ENCODE measurements at places on chromosomes 5 and 9. TPM values are rescaled to one million over a fixed set of nuclear protein-coding genes. Genes with fewer than 3 reads are reported as not detected.

Gene NOXA1
- total RNA-seq: 0.17 TPM

Gene ANKRD34B
- not detected for total RNA-seq

Gene NR2F1-AS1
- 10.4 TPM for total RNA-seq

Gene PSIP1
- 57.9 TPM for total RNA-seq

Gene CCDC183
- total RNA-seq: 1.4 TPM

Gene MORN5
- not detected for total RNA-seq

Gene ADRB2
- total RNA-seq: 4.1 TPM

GRCh38 chr9:115952430-115953292, 200.9 kb upstream of the PAPPA start:
- peak; percentile 82 for DNase-seq

DNA sequence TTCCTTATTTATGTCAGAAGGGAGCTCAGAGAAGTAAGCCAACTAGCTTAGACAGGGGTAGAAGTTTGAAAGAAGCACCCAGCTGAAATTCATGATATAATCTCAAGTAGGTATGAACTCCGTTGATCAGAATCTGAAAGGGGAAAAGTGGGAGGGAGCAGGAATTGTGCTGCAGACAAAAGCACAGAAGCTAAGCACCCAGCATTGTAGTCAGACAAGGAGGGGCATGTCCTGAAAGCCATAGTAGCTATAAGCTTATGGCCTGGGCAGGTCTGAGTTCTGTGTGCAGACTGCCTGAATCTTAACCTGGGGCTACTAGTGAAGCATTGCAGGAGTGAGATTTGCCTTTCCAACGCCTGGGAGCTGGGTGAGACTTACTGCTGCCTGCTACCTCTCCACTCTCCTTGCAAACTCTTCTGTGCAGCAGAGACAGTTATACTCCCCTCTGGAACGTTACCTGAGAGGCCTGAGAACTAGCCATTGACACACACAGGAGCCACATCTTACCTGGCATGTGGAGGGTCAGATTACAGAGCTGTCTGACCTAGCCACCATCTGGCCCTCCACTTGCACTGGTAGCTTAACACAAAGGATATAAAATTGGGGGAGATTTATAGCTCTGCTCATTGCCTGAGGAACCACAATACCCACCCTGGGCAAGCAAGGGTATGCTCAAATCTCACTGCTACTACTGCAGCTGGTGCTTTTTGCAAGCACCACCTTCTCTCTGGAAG, 9.8 kb upstream of the CYLC2 start:
- DNase-seq: no peak

- DNase-seq: peak; percentile 32
These were observed 21.2 kb upstream of the IL17B start for GRCh38 chr5:149400304-149400703.

- DNase-seq: no peak
These were observed 720 bp downstream of the NUDT12 start for GRCh38 chr5:103561685-103562452.

- DNase-seq: peak; percentile 3
These were observed 134.5 kb upstream of the FSTL4 start for GRCh38 chr5:133746834-133747233.

GRCh38 chr5:10612251-10612650, 48.4 kb downstream of the ANKRD33B start:
- DNase-seq: no peak

GRCh38 chr9:93037476-93037971, 21.0 kb upstream of the SUSD3 start:
- DNase-seq: no peak

GRCh38 chr5:22850981-22851380, 2.2 kb downstream of the CDH12 start:
- DNase-seq: no peak

GRCh38 chr9:77906991-77907390, 124.6 kb downstream of the GNAQ start:
- no peak for DNase-seq

DNA sequence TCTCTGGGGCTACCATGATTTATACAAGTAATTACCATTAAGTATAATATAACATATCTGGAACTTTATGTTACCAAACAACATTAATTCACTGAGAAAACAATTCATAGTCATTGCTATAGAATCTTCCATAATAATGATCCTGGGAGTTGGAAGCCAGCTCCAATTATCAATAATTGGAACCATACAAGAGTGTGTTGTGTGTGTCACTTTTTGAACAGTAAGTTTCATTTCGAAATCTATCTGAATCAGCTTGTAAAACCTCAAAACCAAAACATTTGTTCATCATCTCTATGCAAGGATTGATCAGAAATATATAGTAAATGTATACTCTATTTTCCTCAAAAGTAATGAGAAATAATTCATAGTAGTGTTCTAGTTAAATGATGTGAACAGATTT, 348.1 kb downstream of the ARL15 start:
- DNase-seq: no peak

GRCh38 chr5:77129391-77129990, 42.4 kb upstream of the ZBED3 start:
- DNase-seq: peak; percentile 26

GRCh38 chr9:84823421-84824271, 154.1 kb downstream of the NTRK2 start:
- no peak for DNase-seq

DNA sequence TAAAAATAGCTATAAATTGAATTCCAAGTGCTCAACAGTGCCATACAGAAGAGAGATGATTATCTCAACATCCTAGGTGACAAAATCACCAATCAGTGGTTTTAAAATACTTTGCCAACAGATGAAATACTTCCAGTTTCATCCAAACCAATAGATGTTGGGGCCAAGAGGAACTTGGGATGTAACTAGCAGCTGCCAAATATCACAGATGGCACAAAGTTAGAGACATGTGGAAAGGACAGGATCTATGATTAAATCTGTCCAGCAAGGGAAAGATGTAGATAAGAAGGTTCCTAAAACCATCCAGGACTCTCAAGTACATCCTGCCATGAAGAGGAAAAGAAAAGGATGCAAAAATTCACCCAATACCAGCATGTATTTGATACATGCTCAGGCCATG, 23.8 kb downstream of the TRPM3 start:
- DNase-seq: no peak

- peak; percentile 55 for DNase-seq
These were observed 38.9 kb downstream of the MFAP3 start for GRCh38 chr5:154077696-154078095.

DNA sequence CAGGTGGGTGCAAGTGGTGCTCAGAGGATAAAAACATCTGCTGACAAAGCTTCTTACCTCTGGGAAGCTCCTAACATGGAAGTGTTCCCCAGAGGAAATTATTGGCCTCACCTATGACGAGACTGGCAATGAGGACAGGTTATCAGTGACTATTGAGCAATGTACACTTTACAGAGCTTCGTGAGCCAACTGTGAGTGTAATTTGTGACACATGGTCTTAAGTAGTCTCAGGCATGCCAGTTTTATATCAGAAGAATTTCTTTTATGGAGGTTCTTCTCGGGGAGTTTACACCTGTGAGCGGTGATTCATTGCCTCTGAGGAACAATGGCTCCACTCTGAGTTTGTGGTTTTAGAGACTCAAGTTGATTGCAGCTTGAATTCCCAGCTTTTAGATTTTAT, 11.3 kb downstream of the ANKDD1B start:
- DNase-seq: peak; percentile 29

DNA sequence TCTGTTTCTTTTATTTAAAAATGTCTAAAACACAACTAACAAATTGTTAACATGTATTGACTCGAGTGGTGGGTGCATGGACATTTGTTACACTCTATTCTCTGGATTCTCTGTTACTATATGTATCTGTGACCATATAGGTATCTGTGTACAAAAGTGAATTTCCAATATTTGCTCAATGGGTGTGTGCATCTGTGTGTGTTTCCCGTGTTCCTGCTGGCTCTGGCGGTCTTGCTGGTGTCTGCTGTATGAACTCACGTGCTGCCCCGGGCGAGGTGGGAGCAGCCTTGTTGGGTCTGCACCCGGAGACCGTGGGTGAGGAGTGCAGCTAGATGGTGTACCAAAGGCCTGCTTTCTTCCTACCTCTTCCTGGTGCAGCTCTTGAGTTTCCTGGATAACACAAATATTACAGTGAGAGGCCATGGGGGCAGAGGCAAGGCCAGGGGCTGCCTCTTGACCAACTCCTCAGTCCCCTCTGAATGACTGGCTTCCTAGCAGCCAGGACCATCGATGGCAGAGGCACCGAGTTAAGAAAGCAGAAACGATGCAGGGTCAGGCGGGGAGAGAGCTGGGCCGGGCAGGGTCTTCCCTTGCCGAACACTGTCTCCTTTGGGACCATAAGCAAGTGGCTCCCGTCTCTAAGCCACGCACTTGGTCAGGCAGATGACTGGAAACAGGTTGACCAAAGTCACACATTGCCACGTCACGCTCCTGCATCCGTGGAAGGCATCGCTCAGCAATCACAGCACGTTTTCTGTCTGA, 49.5 kb downstream of the LHX2 start:
- no peak for DNase-seq

- DNase-seq: no peak
These were observed 121.8 kb upstream of the ELL2 start for GRCh38 chr5:96083361-96083881.

DNA sequence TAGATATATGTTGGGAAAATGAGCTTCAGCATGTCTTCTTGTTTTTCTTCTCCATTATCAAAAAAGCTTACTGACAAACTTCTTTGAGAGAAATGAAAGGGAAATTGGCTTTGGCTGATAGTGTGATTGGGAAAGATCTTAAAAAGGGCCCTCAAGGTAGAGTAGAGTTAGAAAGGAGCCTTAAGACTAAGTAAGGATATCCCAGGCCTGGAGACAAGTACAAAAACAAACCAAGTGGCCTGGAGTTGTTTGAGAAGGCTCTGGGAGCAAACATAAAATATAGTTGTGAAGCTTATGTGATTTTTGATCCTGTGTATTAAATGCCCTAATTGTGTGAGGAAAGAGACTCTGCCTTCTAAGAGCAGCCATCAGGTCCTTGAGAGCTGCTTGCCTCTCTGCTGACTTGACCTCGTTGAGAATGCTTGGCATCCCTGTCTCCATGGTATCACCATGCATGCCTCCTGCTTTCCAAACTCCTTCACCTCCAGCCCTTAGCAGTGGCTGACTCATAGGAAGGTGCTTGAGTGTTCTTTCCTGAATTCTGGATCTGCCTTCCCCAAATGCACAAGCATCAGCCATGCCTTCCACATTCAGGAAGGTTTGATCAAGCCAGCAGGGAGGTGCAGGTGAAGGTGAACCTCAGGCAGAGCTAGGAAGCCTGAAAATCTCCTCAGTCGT, 78.9 kb downstream of the SMARCA2 start:
- peak; percentile 26 for DNase-seq

GRCh38 chr5:180155365-180155926, 53.6 kb downstream of the RASGEF1C start:
- DNase-seq: no peak
